ENCODE measurements at places on chromosomes 1 and 21.

GRCh38 chr1:65297706-65298105 lies 11.6 kb upstream of the DNAJC6 start:
- no peak for DNase-seq

DNA sequence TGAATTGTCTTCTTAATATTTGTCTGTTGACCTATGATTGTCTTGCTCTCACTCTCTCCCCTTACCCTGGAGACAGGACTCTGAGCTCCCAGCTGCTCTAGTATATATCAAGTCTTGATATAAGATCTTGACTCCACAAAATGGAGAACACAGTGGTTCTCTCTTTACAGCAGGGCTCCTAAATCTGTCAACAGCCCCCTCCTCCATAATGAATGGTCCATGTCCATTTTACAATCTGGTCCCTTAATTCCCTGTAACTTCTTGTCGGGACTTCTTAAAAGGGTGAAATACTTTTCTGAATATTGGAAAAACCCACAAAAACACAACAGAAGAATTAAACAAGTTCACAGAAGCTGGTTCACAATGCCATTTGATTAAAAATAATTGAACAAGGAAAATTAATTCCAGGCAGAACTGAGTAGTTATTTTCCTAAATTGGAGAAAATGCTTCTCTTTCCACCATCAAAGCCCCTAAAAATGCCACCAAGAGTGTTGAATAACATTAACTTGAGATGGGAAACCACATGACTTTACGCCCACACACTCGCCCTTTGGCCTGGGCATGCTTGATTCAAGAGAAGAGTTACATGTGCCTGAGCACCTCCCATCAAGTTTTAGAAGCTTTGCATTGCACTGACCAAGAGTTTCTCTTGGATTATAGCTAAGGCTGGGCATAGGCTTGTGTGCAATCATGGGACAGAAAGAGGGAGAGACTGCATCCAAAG lies 109.8 kb downstream of the TOMM20 start:
- no peak for DNase-seq

DNA sequence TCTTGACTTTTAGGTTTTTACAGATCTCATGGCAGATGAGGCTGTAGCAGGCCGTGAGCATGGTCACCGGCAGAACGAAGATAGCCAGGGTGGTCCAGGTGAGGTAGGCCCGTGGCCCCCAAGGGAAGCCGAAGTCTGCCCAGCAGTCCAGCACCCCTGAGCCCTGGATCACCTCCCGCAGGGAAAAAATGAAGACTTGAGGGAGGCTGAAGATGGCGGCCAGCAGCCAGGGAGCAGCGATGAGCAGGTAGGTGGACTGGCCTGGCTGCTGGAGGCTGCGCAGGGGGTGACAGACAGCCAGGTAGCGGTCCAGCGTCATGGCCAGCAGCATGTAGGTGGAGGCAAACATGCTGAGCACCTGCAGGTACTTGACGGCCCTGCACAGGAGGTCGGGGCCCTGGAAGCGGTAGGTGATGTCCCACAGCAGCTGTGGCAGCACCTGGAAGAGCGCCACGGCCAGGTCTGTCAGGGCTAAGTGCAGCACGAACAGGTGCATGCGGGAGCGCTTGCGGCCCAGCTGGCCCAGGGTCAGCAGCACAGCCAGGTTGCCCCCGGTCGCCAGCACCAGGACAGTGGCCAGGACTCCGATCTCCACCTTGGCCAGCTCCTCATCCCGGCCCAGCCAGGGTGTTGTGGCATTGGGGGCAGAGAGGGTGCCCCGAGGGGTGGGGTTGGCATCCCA lies 856 bp downstream of the AVPR1B start:
- DNase-seq: peak; percentile 45

DNA sequence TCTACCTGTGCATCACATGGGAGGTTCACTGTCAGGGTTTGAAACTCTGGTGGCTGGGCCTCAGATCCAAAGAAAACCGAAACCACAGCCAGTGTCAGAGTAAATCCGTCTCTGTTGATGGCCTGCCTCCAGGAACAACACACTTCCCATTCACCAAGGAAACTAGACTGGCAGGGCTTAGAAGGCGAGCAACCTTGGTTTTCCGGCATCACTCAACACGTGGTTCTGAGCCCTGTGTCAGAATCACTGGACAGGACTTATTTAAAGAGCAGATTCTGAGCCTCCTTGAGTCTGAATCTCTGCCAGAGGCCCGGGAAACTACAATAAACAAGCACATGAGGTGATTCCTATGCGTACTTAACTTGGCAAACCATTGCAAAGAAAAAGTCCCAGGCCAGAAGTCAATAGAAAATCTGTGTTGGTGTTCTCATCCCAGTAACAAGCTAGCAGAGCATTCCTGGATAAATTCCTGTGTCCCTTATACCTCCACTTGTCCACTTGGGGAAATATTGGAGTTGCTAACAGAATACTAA lies 70.0 kb downstream of the KCTD3 start:
- no peak for DNase-seq

DNA sequence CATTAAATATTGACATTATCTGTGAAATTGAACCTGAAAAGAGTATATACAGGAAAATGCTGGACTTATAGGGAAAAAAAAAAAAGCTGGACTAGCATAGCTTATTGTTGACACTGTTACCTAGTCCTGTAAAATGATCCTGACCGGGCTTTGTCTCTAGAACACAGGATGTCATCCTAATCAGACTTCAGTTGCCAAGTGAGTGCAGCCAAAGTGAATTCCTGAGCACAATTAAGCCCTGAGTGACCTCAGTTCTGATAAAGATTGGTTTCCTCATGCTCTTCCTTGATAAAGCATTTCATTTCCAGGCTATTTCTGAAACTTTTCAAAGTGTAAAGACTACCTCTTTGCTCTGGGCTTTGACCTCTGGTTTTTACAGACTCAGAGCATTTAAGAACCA lies 19.8 kb downstream of the SELP start:
- DNase-seq: no peak

DNA sequence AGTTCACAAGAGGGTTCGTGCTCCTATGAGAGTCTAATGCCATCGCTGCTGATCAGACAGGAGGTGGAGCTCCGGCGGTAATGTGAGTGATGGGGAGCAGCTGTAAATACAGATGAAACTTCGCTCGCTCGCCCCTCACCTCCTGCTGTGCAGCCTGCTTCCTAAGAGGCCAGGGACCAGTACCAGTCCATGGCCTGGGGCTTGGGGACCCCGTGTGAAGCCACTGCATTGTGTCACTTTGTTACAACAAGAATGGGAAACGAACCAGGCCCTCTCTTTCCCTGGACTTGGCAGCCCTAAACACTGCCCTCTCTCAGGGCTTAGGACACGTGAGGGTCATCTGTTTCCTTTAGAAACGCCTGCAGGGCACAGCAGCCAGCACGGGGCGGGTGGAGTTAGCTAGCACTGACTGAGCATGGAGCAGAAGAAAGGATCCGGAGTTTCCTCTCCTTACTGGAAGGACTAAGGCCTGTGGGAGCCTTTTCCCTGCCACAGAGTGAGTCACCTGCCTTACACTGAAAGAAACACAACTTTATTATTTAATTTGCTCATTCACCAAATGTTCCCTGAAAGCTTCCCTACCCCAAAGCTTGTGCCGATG lies 185.2 kb upstream of the TMEM51 start:
- DNase-seq: no peak

DNA sequence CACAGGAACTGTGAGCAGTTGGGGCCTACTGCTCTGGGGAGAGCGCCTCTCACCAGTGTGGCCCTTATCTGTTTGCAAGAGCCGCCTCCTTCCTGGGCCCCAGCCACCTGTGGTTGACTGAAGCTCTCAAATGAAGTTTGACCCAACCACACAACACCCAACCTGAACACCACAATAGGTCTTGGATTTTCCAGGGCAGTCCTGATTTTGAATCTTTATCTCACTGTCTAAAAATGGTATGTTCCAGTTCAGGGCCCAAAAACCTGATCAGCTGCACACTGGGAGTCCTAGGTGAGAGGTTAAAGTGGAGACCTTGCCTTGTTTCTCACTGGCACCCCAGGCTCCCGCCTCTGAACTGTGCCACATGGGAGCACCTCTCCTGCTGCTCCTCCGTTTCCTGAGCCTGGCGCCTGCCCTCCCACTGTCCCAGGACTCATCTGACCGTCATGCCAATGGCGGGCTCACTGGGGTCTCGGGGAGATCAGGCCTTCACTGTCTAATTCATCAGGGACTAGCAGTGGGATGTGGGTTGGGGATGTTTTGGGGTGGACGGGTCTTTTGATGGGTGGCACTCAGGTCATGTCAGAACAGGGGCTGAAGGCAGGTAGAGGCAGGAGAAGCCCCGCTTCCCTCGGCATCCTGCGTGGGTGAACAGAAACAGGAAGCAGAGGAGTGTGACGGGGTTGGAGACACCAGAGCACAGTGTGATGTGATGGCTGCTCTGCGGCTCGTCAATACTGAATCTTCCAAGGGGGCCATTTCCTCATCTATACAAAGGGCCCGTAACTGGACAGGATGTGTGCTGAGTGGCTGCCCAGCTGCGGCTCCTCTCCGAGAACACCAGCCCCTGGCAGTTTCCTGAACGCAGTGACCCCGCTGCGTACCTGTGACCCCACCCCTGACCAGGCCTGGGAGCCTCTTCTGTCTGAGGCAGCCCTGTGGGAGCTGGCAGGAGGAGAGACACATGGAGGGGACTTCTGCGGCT lies 59.6 kb upstream of the ITPKB start:
- no peak for DNase-seq

DNA sequence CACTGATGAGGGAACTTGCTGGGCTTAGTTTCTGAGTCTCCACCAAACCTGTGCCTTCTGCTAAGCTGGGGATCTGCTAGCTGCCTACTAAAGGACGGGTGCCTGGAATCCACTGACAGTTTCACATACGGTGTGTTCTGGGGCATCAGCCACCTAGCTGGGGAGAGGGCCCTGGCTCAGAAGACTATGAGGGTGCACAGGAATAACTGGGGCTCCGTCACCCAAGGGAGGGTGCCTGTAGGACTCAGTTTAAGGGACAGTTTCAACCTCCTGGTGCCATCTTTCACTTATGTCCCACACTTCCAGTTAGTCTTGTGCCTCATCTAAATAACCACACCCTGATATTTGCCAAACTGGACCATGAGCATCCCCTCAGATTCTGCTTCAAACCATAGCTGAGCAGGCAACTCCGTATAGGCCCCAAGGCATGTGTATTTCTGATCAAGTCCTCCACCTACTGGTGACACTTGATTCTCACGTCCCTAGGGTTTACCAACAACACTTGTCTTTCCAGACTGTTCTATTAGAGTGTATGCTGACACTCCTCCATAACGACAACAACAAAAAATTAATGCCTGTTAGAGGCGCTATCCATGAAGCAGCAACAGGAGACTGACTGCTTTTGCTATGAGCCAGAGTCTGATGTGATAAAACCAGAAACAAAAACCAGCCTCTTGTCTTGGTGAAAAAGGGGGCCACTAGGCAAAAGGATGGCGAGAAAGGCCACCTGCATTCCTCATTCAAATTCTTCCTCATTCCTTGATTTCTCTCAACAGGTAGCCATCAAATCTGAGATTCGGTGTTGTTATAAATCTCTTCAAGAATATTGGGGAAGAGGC lies 55.0 kb upstream of the PAXBP1 start:
- no peak for DNase-seq

GRCh38 chr1:172704420-172705210 lies 45.7 kb downstream of the FASLG start:
- DNase-seq: no peak

- DNase-seq: no peak
Measured at GRCh38 chr1:180144659-180145357, 9.9 kb upstream of the QSOX1 start.

GRCh38 chr1:62457955-62458354 lies 21.1 kb downstream of the USP1 start:
- no peak for DNase-seq

DNA sequence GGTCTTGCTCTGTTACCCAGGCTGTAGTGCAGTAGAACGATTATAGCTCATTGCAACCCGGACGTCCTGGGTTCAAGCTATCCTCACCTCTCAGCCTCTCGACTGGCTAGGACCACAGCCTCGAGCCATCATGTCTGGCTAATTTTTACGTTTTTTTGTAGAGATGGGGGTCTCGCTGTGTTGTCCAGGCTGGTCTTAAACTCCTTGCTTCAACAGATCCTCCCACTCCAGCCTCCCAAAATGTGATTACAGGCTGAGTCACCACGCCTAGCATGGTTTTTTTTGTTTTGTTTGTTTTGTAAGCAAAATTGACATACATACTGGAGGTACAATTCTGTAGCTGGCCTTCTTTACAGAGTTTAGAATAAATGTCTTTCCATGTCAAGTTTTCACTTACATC lies 994 bp upstream of the LAMTOR5 start:
- DNase-seq: no peak

DNA sequence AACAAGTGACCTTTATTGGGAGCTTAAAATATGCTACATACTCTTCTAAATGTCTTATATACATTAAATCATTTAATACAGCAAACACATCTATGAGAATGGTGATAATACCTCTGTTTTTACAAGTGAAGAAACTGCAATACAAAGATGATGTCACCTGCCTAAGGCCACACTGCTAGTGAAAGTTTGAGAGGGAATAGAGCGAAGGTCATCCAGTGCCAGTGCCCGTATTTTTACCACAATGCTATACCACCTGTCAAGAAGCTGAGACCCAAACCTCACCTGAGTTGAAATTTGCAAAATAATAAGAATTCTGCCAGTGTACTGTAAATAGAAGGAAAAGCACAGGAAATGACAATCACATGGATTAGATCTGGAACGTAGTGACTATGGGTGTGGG lies 200.4 kb upstream of the TMPRSS15 start:
- DNase-seq: no peak

DNA sequence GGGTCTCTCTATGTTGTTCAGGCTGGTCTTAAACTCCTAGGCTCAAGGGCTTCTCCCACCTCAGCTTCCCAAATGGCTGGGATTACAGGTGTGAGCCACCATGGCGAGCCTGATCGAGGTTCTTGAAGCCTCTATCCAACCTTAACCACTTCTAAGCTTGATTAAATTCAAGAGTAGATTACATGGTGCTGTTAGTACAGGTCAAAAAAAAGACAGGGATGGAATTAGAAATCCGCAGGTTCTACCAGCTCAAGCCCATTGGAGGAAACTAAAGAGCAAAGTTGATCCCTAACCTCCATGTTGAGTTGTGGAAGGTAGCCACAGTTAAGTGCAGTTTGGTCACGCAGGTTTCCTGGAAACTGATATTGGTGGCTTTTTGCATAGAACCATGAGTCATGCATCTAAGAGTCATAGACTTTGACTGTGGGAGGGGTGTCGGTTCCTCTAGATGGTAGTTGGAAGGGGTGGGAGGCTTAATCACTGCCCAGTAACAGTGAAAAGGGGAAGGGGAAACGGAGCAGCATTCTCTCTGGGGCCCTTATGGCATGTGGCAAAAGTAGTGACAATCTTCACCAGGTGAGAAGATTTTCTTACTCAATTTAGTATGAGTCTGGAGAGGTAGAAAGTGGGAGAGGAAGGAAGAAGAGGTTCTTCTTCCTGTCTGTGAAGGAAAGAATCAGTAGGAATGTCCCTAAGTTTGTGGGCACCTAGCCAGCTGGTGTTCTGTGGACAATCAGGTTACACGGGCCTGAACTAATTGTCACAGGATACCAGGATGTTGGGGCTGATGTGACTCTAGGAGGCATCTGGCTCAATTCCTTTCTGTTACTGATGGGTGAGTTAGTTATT lies 7.0 kb downstream of the CD53 start:
- DNase-seq: no peak
